A549 treated with CpdA at 1 μM for 4 hours (cell line): ENCODE measurements at places on chromosomes 11 and 22. TPM values are rescaled to one million over a fixed set of nuclear protein-coding genes. Genes with fewer than 3 reads are reported as not detected.

RASGRP2 gene
- total RNA-seq, result 0.74 to 1.4 TPM (median 1.1 TPM) in 5 replicates

KRTAP5-11 gene
- total RNA-seq, result not detected in 5 replicates

RAG2 gene
- not detected in 5 replicates for total RNA-seq

SESN3 gene
- total RNA-seq, result 0.08 to 0.34 TPM (median 0.13 TPM) in 5 replicates

WT1 gene
- total RNA-seq, result 5.7 to 6.9 TPM (median 6.2 TPM) in 5 replicates

RASL10A gene
- 0.13 to 0.32 TPM (median 0.24 TPM) in 4 of 5 replicates, not detected in the other for total RNA-seq

SOX6 gene
- total RNA-seq, result 0.03 to 0.25 TPM in 2 of 5 replicates, not detected in the others

OR52M1 gene
- total RNA-seq, result not detected in 5 replicates

DDI1 gene
- total RNA-seq, result not detected in 5 replicates

CARNS1 gene
- 0.12 to 0.24 TPM (median 0.16 TPM) in 5 replicates for total RNA-seq

BRSK2 gene
- 4.3 to 7.7 TPM (median 7.0 TPM) in 5 replicates for total RNA-seq

TESMIN gene
- total RNA-seq, result 4.2 to 6.8 TPM (median 5.3 TPM) in 5 replicates

IFITM10 gene
- 0.79 to 1.9 TPM (median 1.0 TPM) in 5 replicates for total RNA-seq

WBP2NL gene
- 0.09 TPM in 1 of 5 replicates, not detected in the others for total RNA-seq
